Motor neuron (in vitro differentiated cells): ENCODE measurements at places on chromosomes 3 and 15.

GRCh38 chr3:187150599-187150998, 11.3 kb upstream of the RPL39L start:
- no peak for ATAC-seq

GRCh38 chr3:39177708-39178332, 14.6 kb downstream of the XIRP1 start:
- ATAC-seq = peak; percentile 60

- ATAC-seq = peak; percentile 95
Observed at GRCh38 chr3:156535162-156535627, 19.7 kb downstream of the SSR3 start.

- ATAC-seq = no peak
Observed at GRCh38 chr15:93305306-93305705, 216.3 kb upstream of the RGMA start.

DNA sequence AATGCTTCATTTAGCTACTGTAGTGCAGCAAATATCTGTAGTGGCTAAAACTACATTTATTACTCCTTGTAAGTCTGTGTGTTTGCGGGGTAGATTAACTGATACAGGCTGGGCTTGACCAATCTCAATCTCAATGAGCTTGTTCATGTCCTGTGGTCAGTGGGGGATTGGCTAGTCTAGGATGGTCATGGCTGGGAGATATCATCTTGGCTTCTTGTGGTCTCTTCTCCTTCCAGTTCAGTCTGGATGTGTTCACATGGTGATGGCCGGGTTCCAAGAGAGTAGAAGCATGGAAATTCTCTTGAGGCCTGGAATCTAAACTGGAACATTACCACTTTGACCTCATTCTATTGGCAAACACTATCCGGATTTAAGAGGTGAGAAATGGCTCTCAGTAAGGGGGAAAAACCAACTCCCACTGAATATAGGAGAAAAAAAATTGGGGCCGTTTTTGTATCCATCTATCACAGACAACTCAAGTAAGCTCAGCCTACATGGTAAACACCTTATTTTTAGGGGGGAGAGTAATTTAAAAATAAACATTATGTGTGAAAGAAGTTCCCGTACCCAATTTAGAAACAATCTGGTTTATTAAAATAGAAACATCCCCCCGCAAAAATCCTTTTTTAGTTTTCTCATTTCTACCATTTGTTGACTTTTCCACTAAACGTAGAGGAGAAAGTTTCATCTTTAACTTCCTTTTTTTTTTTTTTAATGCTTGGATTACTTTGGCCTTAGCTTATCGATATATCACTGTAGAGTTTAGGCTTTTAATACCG, 284.9 kb upstream of the TBC1D5 start:
- no peak for ATAC-seq

DNA sequence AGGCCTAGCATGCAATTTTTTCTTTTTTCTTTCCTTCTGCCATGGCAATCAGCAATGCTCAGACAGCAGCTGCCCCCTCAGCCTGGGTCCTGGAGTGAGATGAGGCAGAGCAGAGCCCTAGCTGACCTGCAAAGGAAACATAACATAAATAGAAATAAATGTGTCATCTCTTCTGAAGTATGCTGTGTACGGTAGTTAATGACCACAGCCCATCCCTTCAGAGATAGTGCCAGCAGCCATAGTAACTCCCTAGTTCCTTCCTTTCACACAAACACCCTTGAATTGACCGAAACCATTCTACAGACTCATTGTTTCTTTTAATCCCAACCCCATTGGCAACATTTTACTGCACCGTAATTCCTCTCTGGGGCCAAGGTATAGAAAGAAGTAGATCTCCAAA, 8.4 kb upstream of the CD47 start:
- peak; percentile 40 for ATAC-seq

- ATAC-seq = peak; percentile 64
Observed at GRCh38 chr3:179181021-179181472, 32.9 kb downstream of the PIK3CA start.
